ENCODE measurements at places on chromosomes 7 and 10.
A peak's percentile ranks its signal among the peaks of the same experiment; 100 is the strongest.

DNA sequence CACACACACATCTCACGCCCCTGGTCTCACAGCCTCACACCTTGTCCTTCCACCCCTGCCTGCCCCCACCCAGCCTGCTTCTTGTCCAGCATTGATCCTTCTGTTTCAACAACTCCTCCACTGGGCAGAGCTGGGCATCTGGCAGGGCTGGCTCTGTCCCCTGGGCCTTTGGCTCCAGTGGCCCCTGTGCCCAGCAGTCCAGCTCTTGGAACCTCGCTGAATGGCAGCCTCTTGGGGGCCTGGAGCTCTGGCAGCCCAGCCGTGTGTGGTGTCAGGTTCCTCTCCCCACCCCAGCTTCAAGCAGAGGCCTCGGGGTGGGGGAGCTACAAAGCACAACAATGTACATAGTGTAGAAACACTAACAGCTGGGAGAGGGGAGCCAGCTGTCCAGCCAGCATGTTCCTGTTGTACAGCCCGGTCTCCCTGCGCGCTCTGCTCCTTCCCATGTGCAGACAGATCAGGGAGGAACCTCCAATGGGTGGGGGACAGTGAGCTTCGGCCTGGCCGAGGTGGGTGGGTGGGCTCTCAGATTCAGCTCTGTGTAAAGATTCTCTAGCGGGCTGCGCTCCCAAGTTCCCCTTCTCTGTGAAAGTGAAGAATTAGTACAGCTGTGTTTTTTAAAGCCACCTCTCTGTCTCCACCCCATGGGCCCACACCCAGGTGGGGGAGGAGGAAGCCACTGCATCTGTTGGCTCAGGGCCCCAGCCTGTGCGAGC lies 19.4 kb downstream of the ZMIZ2 start:
- no peak for DNase-seq

DNA sequence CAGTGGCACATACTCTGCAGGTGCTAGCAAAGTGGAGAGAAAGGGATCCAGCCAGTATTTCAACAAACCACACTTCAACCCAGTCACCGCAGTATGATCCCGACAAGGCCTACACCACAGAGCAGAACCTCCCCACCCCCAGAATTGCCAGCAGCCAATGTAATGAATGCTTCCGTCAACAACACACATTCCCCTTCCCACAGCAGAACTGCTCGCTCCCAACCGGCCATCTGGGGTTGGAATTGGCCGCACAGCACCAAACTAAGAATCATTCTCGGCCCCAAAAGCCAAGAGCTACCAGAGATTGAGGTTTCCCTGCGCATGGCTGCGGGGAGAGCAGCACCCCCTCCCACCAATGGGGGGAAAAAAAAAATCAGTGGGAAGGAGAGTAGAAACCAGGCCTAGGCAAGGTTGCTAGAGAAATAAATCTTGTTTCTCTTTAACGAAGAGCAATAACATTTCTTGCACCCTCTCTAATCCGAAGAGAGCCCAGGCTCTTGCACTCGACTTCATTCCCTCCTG lies 1.1 kb downstream of the WASL start:
- DNase-seq: peak; percentile 43

GRCh38 chr10:96170230-96170629 lies 40.1 kb downstream of the ZNF518A start:
- DNase-seq: no peak

- DNase-seq: no peak
These were observed 351.3 kb upstream of the BMPER start for GRCh38 chr7:33554046-33554445.

DNA sequence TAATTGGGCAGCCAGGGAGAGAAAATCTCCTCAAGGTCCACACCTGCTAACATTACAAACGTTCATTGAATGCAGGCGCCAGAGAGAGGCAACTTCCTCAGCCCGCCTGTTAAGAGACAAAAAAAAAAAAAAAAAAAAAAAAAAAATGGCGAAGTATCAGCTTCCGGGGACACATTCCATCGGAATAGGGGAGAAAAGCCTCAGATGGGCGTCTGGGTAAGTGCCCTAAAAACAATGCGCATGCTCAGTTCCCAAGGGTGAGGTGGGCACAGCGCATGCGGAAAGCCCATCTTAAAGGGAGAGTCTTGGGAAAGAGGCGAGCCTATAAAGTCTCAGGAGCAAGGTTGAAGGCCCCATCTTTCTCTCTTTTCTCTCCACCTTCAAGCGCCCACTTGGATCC lies 1139.7 kb upstream of the CELF2 start:
- DNase-seq: no peak

GRCh38 chr10:129550658-129551057 lies 83.6 kb downstream of the MGMT start:
- no peak for DNase-seq

- no peak for DNase-seq
These were observed 40.0 kb downstream of the CUX1 start for GRCh38 chr7:101857358-101857811.

DNA sequence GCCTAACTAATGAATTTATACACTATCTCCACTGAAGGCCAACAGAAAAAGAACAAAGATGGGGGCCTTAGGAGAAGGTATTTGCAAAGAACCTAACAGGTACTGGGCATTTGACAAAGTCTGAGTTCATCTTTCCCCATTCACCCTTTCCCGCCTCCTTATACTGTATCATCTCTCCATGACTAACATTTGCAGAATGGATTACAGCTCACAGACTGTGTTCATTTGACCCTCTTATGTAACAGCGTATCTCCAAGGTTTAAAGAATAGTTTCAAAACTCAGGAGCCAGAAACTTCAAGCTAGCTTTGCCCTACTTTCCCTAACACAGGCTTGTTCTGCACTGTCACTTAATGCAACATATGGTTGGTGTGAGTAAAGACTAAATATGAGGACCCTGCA lies 238.7 kb upstream of the CELF2 start:
- DNase-seq: no peak

DNA sequence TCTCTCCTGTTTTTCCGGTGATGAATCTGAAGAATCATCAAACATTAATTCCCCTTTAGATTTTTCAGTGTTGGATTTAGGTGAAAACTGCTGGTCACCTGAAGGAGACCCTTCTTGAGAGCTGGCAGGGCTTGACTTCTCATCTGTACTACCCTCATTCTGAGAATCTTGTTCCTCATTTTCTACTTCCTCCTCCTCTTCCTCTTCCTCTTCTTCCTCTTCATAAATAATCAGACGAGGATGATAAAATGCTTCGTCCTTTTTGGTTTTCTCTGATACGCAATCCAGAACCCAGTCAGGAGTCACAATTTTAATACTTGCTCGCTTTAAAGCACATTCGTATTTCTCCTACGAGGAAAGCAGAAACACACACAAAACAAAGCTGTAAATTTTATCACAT lies 26.9 kb downstream of the PAXIP1 start:
- DNase-seq: no peak

DNA sequence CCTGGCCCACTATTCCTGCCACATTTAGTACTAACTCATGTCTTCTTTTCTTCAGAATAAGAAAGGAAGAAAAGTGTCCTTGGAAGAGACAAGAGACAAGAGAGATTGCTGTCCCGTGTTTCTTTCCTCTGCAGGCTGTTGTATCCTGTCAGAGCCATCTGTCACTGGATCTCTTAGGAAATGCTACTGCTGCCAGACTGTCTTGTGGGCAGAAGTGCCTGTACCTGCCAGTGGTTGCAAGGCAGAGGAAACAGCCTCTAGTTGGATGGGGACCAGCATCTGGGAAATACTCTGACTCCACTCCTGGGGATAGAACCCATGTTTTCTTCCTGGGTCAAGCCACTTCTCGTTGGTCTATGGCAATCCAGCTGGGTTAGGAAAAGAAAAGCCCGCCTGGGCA lies 16.7 kb upstream of the MAP3K8 start:
- no peak for DNase-seq

DNA sequence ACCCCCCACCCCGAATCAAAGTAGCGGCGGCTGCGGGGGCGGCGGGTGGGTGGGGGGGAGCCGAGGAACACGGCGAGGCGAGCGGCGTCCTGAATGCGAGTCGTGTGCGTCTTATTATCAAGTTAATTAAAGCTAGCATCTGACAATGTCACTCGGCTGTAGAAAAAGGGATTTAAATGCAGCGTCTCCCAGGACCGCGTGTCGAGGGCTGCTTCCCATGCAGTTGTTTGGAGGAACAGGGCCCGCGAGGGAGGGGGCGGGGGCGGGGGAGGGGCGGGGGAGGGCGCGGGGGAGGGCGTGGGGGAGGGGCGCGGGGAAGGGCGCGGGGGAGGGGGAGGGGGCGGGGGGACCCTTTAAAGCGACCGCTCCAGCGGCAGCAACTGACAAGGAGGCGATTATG lies 2.7 kb upstream of the UNCX start:
- DNase-seq: no peak

DNA sequence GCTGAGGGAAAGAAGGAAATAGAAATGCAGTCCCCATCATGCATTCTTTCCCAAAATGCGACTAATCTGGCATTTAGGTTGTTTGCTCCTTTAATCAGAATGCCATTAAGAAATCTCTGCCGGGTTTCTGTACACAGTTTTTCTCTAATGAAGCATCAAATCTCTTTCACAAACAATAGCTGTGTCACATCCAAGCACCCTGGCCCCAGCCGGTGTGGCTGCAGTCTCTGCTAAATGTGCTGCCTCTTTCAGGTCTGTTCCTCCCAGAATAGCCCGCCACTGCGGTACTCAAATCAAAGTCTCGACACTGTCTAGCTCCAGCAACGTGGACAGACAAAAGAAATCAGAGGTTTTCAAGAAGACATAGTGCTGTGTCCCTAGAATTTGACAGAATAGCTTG lies 343.8 kb downstream of the KCNMA1 start:
- no peak for DNase-seq

DNA sequence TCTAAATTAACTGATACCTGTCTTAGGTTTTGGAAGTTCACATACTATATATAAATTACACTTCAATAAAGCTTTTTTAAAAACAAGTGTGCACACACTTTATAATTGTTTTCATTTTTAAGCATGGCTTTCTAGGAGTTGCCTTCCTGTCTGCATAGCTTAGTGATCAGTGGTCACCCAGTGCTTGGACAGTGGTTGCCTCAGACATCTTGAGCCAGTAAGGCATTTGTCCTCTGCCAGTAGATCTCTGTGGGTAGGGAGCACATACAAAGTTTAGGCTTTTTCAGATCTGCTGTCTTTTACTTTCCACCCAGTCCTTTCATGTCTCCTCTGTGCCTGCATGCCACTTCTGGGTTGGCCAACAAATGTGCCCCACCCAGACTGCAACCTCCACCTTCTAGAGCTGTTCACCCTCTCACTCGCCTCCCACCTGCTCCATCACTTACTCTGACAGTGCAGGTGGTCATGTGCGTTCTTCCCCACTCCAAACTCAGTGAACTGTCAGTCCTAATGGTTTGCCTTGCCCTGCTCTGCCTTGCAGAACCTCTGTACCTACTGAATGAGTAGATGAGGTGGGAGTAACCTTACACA lies 31.7 kb downstream of the TPST1 start:
- no peak for DNase-seq

DNA sequence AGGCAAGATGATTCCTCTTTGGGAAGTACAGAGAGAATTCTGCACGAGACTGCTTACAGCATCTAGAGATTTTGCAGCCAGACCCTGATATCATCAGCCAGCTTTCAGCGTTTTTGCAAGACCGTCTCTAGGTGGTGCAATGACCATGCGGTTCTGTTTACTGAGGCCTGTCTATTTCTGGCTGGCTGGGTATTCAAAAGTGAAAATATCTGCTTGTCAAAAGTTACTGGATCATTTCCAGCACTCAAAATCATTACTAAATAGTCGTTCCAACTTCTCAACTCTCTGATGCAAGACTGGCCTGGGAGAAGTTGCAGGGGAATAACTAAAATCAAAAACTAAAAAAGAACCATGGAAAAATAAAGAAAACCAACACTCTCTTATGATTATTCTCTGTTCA lies 240.1 kb downstream of the ELMO1 start:
- peak; percentile 9 for DNase-seq

DNA sequence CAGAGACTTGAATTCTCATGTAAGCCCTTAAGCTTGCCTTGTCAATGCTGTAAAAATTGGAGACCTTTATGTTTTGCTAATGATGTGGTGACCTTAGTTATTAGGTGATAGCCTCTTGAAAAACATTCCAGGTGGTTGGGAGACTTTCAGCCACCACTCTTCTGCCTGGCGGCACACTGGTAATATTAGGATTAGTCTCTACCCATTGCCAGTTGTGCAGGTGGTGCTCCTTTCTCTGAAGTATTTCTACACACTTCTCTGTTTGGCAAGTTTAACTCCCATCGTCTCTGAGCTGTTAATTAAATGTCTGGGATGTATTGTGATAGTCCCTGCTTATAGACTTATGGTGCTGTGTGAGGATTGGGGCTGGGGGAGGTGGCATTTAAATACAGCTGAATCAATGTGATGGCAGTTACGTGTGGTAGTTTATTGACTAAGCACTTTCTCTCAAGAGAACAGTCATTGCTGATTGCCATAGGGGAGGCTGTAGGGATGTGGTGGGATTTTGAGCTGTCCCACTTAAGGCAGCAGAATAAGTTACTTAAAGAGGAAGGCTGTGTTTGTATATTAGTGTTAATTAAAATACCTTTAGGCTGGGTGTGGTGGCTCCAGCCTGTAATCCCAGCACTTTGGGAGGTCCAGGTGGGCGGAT lies 61.7 kb downstream of the DAGLB start:
- peak; percentile 16 for DNase-seq

- DNase-seq: no peak
These were observed at the start of gene C7orf33 for GRCh38 chr7:148590471-148590870. TSS of gene C7orf33 (plus strand) at chr7:148590766. CDS start at chr7:148590926, 160 bp downstream.

GRCh38 chr7:93461350-93461749 lies 113.2 kb downstream of the CALCR start:
- DNase-seq: peak; percentile 26

DNA sequence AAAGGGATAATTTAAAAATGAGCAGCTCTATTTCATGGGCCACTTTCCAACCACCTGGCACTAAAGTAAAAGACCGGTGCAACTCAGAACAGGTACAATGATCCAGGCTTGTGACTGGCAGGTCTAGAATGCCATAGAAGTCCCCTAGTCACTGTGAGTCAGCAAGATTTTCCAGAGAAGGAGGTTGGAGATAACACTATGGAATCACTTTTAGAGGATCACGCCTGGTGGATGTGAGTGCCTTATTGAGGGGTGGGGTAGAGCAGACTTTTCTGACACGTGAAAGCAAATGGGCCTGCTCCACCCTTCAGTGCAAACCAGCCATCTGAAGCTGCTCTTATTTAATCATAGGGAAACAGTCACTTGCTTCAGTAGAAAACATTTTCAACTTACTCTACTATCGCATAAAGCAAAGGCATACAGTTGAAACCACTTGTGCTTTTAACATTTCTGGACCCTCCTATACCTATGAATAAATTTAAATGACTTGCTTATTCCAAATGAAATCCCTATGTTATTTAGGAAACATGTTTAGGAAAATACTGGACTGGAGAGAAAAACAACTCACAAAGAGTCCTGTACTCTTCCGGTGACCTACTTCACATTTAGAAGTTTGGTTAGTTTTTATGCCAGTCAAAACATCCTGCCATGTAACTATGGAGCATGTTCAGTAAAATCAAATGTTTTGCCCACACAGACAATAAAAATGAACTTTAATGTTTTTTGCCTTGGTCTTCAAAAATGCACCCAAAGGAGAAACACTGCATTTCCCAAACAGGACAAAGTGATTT lies 21.5 kb upstream of the AKR1C1 start:
- DNase-seq: no peak

GRCh38 chr7:27344471-27344870 lies 101.9 kb downstream of the EVX1 start:
- DNase-seq: no peak

- DNase-seq: no peak
These were observed 120.8 kb downstream of the NT5C2 start for GRCh38 chr10:103072276-103072675.

Data from NCI-H1105 (cell line).